ENCODE measurements at places on chromosomes 4 and X.

DNA sequence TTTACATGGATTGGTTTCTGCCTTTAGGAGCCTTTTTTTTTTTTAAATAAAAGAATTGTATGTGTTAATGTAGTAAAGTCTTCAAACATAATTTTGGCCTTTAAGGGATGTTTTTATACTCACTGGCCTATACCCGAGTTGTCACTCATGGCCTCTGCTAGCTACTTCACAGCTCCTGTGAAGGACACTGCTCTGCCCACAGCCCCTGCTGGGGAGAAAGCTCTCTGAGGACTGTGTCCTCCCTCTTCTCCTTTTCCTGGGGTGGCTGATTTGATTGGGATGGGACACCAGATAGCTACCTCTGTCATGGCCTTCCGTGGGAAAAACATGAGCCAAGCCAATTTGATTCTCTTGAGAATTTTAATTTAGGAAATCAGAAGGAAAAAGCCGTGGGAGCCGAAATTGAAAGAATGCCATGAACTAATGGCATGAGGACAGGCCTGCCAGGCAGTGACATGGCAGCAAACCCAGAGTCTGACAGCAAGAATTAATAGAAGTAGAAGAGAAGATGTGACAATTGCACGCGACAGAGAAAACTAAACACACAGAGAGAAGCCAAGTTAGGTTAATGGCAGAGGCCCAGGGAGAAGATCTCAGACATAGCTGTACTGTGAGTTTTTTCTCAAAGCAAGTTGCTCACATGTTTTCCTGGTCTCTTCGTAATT is 81.4 kb downstream of the ARHGAP10 start:
- no peak for DNase-seq

DNA sequence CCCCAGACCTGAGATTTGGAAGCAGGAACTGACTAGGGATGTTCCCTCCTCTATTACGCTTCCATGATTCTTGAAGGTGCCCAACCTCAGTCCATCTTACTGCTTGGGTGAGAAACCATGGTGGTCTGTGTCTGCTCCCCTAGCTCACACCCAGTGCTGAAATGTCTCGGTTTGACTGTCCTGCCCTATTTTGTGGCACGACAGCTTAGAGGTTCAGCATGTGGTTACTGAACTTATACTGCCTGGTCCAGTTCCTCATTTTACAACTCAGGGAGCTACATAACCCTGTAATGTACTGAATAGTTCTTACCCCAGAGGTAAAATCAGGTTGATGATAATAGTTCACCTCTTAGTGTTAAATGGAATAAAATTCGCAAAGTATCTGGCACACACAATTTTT is 203.1 kb downstream of the RBM46 start:
- no peak for DNase-seq

DNA sequence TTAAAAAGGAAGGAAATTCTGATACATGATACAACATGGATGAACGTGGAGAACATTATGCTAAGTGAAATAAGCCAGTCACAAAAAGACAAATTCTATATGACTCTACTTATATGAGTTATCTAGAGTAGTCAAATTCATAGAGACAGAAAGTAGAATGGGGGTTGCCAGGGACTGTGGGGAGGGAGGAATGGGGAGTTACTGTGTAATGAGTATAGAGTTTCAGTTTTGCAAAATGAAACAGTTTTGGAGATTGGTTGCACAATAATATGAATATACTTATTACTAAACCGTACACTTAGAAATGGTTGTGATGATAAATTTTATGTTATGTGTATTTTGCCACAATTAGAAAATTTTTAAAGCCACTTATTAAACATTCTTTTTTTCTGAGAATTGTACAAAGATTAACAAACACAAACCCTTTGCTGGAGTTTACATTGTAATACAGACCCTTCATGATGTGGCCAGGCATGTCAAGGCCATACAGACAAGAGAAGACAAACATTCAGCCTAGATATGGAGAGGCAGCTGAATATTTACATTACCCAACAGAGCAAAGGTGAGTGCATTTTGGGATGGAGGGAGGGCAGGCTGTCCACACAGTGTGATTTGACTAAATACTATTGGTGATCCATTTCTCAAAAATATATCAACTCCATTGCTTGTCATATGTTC is 21.2 kb upstream of the GPC3 start:
- DNase-seq: no peak

DNA sequence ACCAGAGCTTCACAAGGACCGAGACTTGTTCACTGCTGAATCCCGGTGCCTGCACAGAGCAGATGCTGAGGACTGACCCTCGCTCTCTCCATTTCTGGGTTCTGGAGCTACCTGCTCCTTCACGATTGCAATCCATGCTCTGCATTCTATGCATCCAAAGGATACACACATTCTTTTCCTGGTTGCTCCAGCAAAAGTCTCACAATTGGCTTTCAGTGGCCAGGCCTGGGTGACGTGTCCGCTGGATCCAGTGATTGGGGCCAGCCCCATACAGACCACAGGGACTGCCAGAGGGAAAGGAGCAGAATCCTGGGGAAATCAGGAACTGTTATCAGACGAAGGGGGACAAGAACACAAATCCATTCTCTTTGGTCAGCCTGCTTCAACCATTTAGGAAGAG is 14.9 kb upstream of the CDKN2AIP start:
- DNase-seq: no peak

DNA sequence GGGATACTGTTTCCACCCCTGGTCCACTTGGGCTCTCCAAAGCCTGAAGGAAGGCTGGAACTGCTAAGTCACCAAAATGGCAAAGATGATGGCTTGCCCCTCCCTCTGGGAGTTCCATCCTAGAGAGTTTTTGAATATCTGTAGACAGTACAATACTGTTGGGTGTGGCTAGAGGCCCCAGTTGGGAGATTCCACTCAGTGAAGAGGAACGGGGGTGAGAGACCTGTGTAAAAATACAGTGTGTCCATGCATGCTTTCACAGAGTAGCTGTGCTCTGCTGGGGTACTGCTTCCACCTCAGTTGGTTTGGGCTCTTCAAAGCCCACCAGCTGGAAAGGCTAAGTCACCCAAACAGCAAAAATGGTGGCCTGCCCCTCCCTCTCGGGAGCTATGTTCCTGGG is 109.8 kb upstream of the APOOL start:
- no peak for DNase-seq

GRCh38 chr4:113943863-113944262 is 35.6 kb downstream of the ARSJ start:
- no peak for DNase-seq

- no peak for DNase-seq
Measured at GRCh38 chr4:38092701-38093100, 132.5 kb downstream of the PTTG2 start.

DNA sequence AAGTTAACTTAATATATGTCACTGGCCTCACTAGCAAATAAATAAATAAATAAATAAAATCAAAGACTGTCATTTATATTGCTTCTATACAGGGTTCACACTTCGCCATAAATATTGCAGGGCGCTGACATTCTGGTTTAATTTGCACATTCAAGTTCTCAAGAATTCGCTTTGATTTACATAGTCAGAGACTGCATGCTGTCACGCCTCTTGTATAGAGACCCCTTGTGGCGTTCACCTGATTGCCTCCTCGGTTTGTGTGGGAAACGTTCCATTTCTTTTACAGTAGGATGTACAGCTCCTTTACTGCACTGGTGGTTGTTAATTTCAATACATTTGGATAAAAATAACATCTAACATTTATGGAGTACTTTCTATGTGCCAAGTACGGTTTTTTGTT is 71.3 kb upstream of the ADGRG2 start:
- DNase-seq: no peak

GRCh38 chr4:153333874-153334273 is 10.6 kb upstream of the MND1 start:
- DNase-seq: no peak

GRCh38 chrX:118553042-118553710 is 57.6 kb downstream of the DOCK11 start:
- DNase-seq: no peak

GRCh38 chr4:13244444-13244843 is 239.7 kb downstream of the RAB28 start:
- DNase-seq: no peak
